ENCODE measurements at places on chromosomes 6 and 20.

GRCh38 chr20:57866250-57867106 lies 156.7 kb upstream of the PMEPA1 start:
- DNase-seq: no peak

DNA sequence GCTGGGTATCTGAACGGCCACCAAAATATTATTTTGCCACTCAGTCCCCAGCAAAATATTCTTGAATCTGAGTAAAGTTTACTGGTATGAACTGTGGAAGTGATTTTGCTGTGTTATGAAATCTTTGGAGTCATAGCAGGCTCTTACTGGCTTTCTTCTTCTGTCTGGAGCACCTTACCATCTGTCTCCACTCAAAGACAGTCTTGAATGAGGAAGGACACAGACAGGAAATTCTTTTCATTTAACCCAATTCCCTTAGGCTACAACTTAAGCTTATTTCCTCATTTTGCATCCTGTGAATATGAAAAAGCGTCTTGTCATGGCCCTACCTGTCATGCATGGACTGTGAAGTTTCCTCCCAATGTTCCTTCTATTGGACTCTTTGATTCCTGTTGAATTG lies 24.7 kb downstream of the FNDC1 start:
- no peak for DNase-seq

DNA sequence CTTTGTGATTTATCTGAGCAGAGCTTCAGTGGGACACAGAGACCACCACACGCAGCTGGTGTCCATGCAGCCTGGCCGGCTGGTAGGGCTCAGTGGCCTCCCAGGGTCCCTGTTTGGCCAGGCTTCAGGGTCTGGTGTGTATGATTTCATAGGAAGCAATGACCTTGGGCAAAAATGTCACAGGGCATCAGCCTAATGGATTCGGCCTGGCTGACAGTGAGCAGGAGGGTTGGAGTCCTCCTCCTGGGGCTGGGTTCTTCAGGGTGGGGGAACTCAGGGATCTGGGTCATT lies 47.7 kb downstream of the UBE2V1 start:
- DNase-seq: no peak

DNA sequence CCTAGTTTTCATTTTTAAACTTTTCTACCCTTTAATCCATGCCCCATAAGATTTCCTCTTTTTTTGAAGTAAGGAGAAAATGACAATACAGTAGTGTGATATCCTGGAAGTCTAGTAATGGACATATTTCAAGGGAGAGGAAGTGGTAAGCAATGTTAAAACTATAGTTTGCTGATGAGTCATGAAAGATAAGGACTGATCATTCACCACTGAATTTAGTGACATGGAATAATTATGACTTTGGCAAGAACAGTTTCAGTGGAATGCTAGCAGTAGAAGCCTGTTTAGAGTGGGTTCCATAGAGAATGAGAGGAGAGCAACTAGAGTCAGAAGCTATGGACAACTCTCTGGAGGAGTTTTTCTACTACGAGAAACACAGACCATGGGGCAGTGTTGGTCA lies 24.9 kb upstream of the SLC2A12 start:
- no peak for DNase-seq

GRCh38 chr20:20022498-20022897 lies 5.3 kb downstream of the NAA20 start:
- no peak for DNase-seq

- DNase-seq: no peak
Measured at GRCh38 chr6:113584767-113585166, 272.4 kb upstream of the MARCKS start.
